CD4-positive, alpha-beta T cell treated with Interleukin-17A for 4 hours (primary cell): ENCODE measurements at places on chromosomes 2 and 18.
A peak's percentile ranks its signal among the peaks of the same experiment; 100 is the strongest.

DNA sequence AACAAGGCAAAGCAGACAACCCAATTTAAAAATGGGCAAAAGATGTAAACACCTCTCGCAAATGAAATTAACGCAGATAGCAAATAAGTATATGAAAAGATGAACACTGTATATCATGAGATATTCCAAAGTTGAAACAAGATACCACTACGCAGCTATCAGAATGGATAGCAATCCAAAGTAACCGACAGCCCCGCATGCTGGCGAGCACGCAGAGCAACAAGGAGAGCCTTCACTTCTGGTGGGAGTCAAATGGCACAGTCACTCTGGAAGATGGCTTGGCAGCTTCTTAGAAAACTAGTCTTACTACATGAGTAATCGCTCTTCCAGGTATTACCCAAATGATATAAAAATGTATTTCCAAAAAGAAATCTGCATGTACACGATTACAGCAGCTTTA, 1.4 kb downstream of the NDUFA10 start:
- DNase-seq: no peak

DNA sequence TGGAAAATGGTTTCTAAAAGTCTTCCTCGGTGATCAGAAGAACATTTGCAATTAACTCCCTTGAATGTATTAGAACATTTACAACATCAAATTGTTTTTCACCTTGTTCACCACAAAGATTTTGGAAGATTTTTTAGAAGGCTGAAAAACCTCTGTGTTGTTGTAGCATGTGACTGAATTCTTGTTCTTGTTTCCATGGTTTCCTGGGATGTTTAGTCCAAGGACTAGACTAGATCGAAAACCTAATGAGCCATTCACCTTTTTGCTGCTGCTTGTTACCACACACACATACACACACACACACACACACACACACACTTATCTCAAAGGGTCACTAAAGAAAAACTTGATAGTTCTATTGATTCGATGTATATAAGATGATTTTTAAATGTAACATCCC, 380.0 kb downstream of the LRRTM4 start:
- DNase-seq: no peak

GRCh38 chr2:28415010-28415409, 22.4 kb downstream of the FOSL2 start:
- DNase-seq: no peak

DNA sequence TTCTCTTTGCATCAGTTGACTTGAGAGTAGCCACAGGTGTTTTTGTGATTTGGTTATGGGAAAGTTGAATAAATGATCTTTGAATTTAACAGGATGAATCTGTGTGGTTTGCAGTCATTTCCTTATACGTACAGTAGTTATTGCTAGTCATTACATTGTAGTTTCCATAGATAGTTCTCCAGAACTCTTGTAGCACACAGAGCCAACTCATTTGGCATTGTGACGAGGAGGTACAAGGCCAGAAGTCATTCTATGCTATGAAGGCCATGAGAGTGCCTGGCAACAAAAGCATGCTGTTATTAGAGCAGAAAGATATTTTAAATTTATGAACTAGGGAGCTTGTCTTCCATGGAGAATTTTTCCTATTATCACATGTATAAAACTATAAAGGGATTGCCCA, 973.0 kb upstream of the CHAC2 start:
- no peak for DNase-seq

DNA sequence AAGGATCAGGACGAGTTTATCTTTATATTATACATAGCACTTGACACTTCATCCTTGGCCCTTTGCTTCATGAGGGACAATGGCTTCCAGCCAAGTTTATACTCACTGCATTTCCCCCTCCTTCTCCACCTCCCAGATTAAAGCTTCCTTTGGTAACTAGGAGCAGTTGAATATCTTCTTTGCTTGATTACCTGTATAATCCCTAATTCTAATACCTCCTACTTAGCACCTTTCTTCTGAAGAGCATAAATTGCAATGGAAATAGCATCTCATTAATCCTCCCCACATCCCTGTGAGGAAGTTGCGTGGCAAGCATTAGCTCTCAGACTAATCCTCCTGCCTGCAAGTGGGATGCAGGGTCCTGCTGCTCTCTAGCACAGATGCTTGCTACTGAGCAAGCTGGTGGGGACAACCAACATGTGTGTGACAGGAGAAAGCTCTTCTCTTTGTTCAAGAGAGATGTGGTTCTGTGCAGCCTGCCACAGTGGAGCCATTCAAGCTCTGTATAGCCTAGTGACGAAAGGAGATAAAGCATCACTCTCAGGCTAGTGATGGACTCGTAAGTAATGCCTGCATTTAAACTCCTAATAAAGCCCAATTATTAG, 19.1 kb downstream of the KLHL14 start:
- DNase-seq: no peak

DNA sequence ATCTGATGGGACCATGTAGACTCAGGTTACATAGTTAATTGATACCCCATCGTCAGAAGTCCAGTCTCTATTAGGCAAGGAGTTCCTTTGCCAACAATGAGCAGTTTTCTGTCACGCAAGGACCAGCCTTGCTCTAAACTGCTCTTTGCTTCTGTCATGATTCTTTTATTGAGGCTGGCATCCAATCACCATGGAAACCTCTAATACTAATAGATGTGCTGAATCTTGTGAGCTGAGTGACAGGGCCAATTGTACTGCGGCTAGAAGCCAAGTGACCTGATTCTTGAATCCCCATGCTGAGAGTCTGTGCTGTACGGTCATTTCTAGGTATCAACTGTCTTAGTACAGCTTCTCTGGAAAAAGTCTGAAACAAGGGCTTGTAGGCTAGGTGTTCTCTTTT, 395.6 kb downstream of the RND3 start:
- DNase-seq: no peak

DNA sequence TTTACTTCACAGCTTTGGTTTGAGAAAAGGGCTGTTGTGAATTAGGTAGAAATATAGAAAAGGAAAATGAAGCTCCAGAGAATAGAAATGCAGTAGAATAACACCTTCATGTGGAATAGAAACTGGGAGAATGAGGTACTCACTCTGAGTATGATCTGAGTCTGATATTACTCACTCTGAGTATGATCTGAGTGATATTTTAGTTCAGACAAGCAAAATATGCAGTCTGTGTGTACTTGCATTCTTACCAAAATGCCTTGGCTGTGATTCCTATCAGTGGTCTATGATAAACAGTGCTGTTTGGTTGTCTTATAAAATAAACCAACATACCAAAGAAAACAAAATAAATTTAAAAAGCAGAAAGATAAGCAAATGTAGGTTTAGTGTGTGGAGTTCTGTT, 487.6 kb downstream of the THSD7B start:
- DNase-seq: no peak

- DNase-seq: no peak
Observed at GRCh38 chr2:128639120-128639477, 320.4 kb upstream of the HS6ST1 start.

DNA sequence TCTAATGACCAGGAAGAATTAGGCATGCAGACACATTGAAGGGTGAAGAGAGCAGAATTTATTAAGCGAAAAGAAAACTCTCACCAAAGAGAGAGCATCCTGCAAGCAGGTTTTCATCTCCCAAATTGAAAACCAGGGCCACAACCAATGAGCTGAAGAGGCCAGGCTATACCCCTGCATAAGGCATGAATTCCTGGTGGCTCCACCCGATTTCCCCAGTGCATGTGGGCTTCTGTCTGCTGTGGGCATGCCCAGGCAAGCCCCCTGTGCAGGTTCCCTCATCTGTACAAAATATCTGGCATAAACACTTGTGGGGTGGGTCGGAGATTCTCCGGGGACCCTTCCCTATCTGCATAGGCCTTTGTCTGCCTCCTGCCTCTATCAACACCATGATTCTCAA, 621.6 kb upstream of the LRRTM1 start:
- no peak for DNase-seq

GRCh38 chr2:185472574-185472973, 266.0 kb upstream of the FSIP2 start:
- no peak for DNase-seq

- DNase-seq: peak; percentile 17
Observed at GRCh38 chr2:177165061-177165583, 47.5 kb upstream of the HNRNPA3 start.

- DNase-seq: no peak
Observed at GRCh38 chr2:167048829-167049228, 160.5 kb downstream of the XIRP2 start.

- no peak for DNase-seq
Observed at GRCh38 chr18:48308755-48309575, 100.2 kb downstream of the ZBTB7C start.

DNA sequence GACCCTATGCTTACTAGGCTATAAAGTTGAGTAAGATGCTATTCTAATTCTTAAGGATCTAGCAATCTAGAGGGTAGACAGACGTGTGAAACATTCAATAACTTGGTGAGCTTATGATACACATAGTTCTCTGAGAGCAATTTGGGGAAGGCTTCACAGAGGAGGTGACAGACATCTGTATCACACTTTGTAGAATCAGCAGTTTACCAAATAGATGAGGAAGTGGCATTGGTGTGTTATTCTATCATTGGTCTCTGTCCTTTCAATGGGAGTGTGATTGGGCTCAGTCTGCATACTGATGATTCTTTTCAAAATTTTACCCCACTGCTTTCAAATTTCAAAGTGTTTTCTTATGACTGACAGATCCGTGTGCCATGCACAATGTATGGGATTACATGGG, 47.0 kb upstream of the TMEM178A start:
- no peak for DNase-seq

DNA sequence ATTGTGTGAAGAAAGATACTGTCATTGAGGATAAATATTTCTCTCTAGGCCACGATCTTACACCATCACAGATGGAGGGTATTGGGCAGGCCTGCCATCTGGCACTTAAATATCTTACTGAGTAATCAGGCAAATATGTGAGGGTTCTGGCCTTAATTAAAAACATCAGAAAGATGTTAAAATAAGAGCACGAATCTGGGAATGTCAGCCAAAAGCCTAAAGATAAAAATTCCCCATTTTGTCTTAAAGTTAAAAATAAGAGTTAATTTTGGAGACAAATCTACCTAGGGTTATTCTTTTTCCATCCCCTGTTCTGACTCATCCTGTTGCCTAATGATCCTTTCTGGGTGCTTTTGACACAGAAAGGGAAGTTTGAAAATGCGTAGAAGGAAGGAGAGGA, 121.0 kb downstream of the SUCLG1 start:
- no peak for DNase-seq

DNA sequence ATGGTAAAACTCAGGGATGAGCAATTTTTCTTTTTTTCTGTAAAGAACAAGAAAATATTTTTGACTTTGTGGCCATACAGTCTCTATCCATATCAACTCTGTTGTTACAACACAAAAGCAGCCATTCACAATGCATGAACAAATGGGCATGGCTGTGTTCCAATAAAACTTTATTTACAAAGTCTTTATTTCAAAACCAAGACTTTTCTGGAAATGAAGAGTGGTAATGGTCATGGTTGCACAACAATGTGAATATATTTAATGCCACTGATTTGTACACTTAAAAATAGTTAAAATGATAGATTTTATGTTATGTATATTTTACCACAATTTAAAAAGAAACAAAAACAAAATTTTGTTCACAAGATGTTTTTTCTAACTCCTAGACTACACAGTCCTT, 1.6 kb upstream of the DSG3 start:
- DNase-seq: no peak

DNA sequence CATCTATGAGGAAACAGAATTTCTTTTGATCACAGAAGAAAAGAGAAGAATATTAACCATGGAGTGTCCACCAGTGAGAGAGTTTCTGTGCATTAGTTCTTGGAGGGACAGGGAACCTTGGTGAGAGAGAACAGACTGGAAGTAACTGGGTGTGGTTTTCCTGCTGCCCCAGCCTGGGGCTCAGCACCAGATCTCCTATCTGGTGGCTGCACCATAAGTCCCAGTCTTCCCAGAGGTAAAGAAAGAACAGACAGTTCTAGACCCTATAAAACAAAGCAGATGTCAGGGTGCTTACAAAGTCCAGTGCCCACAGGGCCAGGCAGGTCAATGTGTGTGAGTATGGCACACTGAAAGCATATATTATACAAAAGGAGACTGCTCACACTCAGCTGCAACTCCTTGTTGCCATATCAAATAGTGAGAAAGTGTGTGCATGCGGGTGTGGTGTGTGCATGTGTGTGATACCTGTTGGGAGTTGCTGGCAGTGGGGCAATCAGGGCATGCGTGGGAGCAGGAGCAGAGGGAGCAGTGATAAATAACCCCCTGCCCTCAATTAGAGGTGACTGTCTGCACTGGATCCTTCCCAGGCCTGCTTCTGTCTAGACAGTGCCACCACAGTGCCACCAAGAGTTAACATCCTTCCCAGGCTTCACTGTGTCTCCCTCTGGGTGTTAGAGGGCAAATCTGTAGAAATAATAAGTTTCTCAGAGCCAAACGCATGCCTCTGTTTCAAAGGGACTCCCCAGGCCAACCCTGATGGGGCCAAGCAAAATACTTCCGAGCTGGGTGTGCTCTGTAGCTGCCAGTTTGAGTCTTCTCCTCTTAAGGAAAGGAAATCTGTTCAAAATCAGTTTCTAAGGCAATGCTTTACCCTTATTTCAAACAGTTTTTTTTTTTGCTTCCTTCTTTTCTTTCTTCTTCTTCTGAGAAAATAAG, 45.7 kb downstream of the RDH14 start:
- no peak for DNase-seq

GRCh38 chr2:216671081-216671411, 24.3 kb downstream of the IGFBP5 start:
- DNase-seq: no peak

GRCh38 chr2:20346565-20347381, 3.9 kb downstream of the PUM2 start:
- no peak for DNase-seq

DNA sequence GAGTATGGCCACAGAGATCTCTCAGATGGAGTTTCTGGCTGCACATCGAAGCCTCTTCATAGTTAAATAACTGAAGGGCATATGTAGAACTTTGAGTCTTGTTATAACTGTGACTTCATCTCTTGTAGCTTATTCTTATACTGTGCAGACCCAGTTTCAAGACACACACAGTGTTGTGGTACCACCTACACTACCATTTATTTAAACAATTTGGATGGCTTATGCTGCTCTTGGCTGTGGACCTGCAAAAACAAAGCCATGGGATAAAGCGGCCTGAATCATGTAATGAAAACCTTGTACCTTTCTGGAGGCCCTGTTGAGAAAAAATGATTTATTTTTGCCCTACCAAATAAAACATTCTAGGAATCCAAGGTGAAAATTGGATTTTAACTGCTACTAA, 262.8 kb upstream of the RASGRP3 start:
- no peak for DNase-seq

- DNase-seq: no peak
Observed at GRCh38 chr18:31566576-31567306, 24.9 kb upstream of the TTR start.

GRCh38 chr2:72955228-72956049, 38.1 kb downstream of the EMX1 start:
- no peak for DNase-seq

GRCh38 chr2:233062451-233062850, 2.3 kb downstream of the INPP5D start:
- no peak for DNase-seq

DNA sequence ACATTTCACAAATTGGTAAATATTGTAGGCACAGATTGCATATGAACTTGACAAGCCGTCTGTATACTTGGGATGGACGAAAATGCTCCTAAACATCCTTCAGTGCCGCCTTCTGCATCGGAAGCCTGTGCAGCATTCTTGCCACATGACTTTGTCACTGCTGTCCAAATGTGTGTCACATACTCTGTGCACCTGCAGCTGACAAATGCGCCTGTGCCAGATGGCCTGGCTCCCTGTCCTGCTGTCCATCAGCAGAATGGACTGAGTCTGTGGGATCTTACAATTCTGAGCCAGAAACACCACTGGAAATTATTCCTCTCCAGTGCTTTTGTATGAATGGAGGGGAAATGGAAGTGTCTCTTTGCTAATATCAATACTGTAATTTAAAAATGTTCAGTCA, 89.9 kb downstream of the DCDC2C start:
- no peak for DNase-seq

- no peak for DNase-seq
Observed at GRCh38 chr18:45667056-45667736, 51.9 kb downstream of the SLC14A2 start.
